GM03348 (cell line): ENCODE measurements at places on chromosomes 1 and 21.
A peak's percentile ranks its signal among the peaks of the same experiment; 100 is the strongest.

- DNase-seq: no peak
These were observed 19.4 kb downstream of the TCP10L start for GRCh38 chr21:32565856-32566465.

GRCh38 chr1:30715216-30715615, 8.2 kb downstream of the MATN1 start:
- no peak for DNase-seq

DNA sequence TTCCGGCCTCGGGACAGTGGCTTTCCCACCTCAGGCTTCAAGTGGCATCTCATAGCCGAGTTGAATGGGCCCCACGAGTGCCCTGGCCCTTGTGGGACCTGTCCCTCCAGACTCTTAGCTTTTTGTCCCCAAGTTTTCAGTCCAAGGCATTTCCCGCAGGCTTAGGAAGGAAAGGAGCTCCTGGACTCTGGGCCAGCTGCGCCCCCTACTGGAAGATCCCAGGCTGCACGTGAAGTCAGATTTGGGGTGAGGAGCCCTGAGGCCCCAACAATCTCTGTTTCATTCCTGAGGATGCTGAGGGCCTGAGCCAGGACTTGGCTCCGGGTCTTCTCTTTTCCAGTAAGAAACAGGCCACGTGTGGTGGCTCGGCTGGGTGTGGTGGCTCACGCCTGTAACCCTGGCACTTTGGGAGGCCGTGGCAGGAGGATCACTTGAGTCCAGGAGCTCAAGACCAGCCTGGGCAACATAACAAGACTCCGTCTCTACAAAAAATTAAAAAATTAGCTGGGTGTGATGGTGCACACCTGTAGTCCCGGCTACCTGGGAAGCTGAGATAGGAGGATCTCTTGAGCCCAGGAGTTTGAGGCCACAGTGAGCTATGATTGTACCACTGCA, 67.4 kb downstream of the ARHGEF10L start:
- DNase-seq: peak; percentile 89

- DNase-seq: no peak
These were observed 613 bp upstream of the GPATCH4 start for GRCh38 chr1:156601892-156602291.

DNA sequence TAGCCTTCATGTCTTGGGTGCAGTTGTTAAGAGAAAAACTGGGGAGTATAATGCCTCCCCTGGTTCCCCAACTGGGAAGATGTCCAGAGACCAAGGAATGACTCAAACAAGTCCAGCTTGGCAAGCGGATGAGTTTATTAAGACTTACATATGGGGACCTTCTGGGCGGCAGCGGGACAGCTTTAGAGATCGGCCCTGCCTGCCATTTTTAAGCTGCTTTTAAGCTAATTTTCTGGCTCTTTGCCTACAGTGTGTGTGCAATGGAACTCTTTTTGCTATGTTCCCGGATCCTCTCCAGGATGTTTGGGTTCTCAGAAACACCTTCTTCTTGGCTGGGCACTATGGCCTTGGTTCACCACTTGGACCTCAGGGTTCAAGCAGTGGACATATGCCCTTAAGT, 99.5 kb downstream of the RYR2 start:
- no peak for DNase-seq

GRCh38 chr1:155396874-155397476, 76.3 kb downstream of the RUSC1 start:
- DNase-seq: no peak

- DNase-seq: no peak
These were observed 110.6 kb upstream of the ATP1A1 start for GRCh38 chr1:116262207-116262994.

GRCh38 chr1:206824331-206824730, 41.1 kb upstream of the IL20 start:
- DNase-seq: no peak

DNA sequence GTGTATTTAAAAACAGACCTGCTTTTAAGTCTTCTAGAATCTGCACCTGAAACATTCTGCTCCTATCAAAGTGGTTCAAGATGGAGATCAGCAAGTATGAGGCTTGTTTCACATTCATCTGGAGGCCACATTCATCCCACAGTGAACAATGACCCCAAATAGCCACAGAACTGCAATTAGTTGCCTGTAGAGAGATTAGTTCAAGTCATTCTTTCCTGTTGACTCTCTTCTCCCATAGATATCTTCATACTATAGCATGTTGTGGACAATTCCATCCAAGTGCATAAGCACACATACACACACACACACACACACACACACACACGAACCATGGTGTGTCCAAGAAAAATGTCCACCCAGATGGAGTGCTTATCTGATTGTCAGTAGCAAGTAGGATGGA, 101.7 kb upstream of the FGGY start:
- no peak for DNase-seq

GRCh38 chr1:8712413-8713231, 104.8 kb downstream of the RERE start:
- peak; percentile 62 for DNase-seq

- DNase-seq: no peak
These were observed 4.0 kb downstream of the CLCA1 start for GRCh38 chr1:86472767-86473166.

DNA sequence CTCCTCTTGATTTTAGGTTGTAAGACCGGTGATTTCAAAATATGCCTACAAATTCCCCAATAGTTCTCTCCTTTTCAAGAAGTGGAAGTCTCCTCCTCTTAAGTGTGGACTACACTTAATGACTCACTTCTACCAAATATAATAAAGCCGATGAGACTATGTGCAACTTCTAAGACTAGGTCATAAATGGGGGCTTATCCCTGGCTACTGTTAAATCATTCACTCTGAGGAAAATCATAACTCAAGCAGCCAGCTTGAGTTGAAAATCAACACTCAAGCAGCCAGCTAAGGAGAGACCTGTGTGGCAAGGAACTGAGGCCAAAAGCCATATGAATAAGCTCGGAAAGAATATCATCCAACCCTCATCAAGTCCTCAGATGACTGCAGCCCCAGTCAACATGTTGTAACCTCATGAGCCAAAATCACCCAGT, 49.6 kb upstream of the PSMG1 start:
- DNase-seq: peak; percentile 8

DNA sequence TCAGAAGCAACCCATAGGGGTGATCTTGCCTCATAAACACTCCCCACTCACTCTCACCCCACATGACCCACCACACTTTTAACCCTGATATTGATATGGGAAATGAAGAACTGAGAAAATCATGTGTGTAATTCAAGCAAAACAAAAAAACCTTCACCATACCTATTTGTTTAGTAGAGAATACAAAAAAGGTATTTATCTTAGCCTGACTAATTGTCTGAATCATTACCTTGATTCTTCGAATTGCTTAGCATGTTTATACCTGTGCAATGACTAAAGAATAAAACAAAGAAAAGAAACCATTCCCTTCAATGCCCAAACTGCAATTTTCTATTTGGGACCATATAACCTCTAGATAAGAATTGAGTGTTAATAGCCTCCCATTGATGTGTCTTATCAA, 1.8 kb downstream of the CLDN17 start:
- DNase-seq: no peak

DNA sequence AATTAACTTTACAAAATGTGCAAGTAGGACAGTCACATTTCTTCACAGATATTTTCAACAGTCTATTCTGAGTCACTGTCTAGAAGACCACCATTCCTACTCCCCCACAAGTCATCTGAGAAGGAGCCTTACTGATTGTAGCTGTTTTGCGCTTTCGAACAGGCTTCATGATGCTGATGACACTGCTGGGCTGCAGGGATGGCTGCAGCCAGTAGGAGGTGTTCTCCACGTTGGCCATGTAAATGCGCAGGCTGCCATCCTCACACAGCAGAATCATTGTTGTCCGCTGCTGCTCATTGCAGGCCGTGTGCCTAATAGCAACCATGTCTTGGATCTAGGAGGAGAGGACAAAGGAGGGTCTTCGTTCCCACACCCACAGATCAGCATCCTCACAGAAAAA, 56.9 kb downstream of the UBR4 start:
- DNase-seq: no peak

DNA sequence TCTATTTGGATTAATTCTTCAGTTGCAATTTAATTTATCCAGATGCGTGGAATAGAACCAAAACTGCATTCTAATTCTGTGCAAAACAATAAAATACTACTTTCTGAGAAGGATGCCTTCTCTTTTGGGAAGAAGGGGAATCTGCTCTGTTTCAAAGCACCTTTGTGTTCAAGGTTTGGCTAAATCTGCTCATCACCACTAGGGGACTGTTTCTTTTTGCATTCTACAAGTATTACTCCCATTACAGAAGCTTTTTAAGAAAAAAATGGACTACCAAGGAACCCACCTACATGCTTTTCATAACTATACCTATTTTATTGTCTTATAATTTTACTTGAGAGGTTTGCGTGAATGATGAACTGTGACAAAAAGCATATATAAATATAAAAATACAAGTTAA, 18.2 kb downstream of the MRPS6 start:
- DNase-seq: peak; percentile 9

GRCh38 chr1:61052395-61053225, 29.8 kb upstream of the NFIA start:
- DNase-seq: no peak

DNA sequence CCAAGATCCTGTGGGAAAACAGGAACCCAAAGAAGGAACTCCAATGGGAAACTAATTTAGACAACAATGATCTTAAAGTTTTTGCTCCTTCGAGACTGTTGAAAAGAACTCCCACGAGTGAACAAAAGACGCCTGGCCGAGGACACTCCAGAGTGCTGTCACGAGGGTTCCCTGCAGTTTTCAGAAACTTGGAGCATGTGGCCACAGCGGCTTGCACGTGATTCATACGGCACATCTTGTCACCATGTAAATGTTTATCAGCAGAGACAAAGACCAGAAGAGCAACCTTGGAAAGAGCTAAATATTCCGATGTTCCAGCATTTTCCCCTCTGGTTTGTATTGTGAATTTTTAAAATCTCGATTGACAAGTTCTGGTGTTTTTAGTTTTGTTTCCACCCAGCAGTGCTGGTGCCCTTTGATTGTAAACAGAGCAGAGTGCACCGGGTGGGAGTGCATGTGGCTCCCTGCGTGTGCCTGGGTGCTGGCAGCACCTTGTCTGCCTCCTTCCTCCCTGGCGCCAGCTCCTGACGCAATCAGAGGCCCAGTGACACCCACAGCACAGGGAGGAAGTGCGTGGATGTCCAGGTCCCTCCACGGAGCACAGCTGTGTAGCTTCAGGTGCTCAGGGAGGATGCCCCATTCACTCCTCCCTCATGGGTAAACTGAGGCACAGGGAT, 23.0 kb downstream of the LRRC3 start:
- no peak for DNase-seq

DNA sequence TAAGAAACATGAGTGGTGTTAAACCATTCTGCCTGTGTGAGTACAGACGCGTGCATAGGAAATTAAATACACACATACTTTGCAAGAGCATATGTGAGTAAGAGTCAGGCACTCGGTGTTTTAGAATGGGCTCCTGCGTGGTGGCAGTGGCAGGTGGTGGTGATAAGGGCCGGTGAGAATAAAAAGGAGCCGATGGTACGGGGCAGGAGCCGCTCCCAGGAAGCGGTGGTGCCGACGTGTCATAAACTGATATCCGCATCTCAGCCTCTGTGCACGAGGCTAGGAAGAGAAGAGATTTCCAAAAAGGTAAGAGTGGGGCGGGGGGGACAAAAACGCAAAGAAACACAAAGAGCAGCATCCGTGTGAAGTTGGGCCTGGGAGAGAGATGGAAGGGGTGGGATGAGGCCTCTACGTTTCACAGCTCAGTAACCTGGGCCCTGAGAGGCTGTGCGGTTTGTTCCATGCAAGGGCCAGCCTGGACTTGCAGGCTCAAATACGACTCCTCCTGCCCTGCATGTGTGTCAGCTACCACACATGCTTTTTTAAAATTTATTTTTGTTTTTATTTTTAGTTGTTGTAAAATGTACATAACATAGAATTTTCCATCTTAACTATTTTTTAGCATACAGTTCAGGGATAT, 127.7 kb upstream of the COL6A1 start:
- no peak for DNase-seq

- DNase-seq: no peak
These were observed 234.5 kb downstream of the LMO4 start for GRCh38 chr1:87563211-87563610.

DNA sequence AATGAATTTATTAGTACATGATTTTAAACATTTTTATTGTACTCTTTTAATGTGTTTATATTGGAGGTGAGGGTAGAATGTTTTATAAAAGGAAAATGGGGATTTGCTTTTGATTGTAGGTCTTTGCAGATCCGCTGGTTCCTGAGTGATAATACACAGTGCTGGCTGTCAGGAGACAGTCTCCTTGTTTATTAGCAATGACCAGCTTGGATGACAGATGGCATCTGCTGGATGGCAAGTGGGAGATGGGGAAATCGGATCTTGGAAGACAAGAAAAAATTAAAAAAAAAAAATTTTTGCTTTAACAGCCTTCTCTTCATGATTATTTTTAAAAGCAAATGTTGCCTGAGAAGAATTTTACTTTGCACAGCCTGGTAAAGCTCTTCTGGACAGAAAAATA, 4.4 kb upstream of the PHTF1 start:
- no peak for DNase-seq

DNA sequence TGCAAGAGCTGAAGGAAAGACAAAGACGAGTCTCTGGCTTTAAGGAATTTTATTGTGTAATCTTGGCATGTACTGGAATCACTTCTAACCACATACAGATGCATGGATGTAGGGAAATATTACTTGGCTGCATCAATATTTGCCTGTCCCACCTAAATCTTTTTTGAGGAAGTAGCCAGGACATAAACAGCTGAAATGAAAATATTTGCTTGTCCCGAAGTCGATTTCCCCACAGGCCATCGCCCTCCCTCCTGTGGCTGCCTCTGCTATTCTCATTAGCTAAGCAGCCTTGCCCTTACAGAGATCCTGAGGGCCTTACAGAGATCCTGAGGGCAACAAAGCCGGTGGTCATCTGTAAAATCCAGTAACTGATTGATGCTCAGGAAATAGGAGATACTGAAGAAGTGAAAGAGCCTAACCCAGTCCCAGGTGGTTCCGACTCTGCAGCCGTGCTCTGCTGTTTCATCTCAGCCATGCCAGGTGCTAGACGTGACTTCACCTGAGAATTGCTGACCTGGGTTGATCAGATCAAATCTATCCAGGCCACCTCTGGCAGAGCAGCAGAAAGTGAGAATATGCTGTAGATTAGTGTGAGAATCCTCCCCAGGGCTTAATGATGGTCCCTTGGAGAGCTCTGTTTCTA, 25.5 kb downstream of the MAN1C1 start:
- DNase-seq: peak; percentile 78

DNA sequence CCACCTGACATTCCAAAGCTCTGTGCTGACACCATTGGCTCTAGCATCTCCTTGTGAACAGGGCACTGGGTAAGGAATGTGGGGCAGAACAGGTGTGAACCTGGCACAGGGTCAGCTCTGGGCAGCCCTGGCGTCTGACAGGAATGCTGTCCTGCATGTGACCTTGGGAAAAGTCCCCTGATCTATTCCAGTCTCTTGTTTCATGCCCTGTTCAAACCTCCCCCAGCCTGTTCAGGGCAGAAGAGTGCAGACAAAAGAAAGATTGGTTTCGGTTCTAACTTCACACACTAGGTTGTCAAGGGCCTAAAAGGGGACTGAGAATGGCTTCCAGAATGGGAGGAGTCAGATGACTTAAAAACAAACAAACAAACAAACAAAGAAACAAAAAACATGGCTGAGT, 27.6 kb upstream of the SDHB start:
- DNase-seq: no peak

- DNase-seq: no peak
These were observed 125.4 kb downstream of the CASZ1 start for GRCh38 chr1:10671090-10671489.
